ENCODE measurements at places on chromosomes 7 and 10. TPM values are rescaled to one million over a fixed set of nuclear protein-coding genes. Genes with fewer than 3 reads are reported as not detected.
A peak's percentile ranks its signal among the peaks of the same experiment; 100 is the strongest.

GRCh38 chr10:29254123-29255046 is 34.5 kb upstream of the LYZL1 start:
- H3K27ac ChIP-seq, result no peak overlapping the region
- no peaks in the 10 kb centered on the region for H3K4me1 ChIP-seq
- no peak overlapping the region for H3K4me3 ChIP-seq
- DNase-seq, result no peak
- H3K27me3 ChIP-seq, result no peaks in the 10 kb centered on the region
- H3K36me3 ChIP-seq, result no peaks in the 10 kb centered on the region

DNA sequence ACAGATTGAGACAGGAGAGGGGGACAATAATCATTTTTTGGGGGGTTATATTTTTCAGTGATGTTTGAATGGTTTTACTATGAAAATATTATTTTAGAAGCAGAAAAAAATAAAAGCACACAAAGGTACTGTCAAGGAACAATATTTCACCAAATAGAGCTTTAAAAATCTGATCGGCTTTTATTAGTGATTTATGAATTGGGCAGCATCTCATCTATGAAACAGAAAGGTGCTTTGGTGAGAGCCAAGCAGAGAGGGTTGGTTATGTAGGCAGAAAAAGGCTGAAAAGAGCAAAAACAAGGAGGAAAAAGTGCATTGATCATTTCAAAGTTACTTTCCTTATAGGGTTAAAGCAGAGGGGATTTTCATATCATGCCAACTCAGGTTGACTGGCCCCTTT is 26.4 kb upstream of the CPA2 start:
- H3K4me3 ChIP-seq, result no peak overlapping the region
- no peaks in the 10 kb centered on the region for H3K36me3 ChIP-seq
- no peak overlapping the region for H3K27ac ChIP-seq
- DNase-seq, result no peak
- no peaks in the 10 kb centered on the region for H3K27me3 ChIP-seq

GRCh38 chr7:38674513-38674912 is 43.3 kb upstream of the AMPH start:
- no peaks in the 10 kb centered on the region for H3K27me3 ChIP-seq
- H3K4me3 ChIP-seq, result no peak overlapping the region
- no peaks in the 10 kb centered on the region for H3K36me3 ChIP-seq
- DNase-seq, result no peak

- H3K4me3 ChIP-seq, result peak overlapping the region; percentile 53
- no peaks in the 10 kb centered on the region for H3K36me3 ChIP-seq
- no peaks in the 10 kb centered on the region for H3K27me3 ChIP-seq
- no peak for DNase-seq
- peak overlapping the region; percentile 91 for H3K27ac ChIP-seq
Measured at GRCh38 chr7:22561895-22562593, 62.1 kb upstream of the STEAP1B start.

- H3K27me3 ChIP-seq, result no peaks in the 10 kb centered on the region
- H3K4me1 ChIP-seq, result peaks cover 4% of the 10 kb centered on the region
- no peaks in the 10 kb centered on the region for H3K36me3 ChIP-seq
- H3K27ac ChIP-seq, result no peak overlapping the region
Measured at GRCh38 chr10:78286186-78286585, 252.5 kb downstream of the RPS24 start.

GRCh38 chr10:22315455-22316285 is 518 bp upstream of the COMMD3 start:
- no peaks in the 10 kb centered on the region for H3K36me3 ChIP-seq
- peak overlapping the region; percentile 84 for H3K4me3 ChIP-seq
- H3K4me1 ChIP-seq, result no peaks in the 10 kb centered on the region
- no peak overlapping the region for H3K27ac ChIP-seq
- peaks cover 33% of the 10 kb centered on the region for H3K27me3 ChIP-seq

DNA sequence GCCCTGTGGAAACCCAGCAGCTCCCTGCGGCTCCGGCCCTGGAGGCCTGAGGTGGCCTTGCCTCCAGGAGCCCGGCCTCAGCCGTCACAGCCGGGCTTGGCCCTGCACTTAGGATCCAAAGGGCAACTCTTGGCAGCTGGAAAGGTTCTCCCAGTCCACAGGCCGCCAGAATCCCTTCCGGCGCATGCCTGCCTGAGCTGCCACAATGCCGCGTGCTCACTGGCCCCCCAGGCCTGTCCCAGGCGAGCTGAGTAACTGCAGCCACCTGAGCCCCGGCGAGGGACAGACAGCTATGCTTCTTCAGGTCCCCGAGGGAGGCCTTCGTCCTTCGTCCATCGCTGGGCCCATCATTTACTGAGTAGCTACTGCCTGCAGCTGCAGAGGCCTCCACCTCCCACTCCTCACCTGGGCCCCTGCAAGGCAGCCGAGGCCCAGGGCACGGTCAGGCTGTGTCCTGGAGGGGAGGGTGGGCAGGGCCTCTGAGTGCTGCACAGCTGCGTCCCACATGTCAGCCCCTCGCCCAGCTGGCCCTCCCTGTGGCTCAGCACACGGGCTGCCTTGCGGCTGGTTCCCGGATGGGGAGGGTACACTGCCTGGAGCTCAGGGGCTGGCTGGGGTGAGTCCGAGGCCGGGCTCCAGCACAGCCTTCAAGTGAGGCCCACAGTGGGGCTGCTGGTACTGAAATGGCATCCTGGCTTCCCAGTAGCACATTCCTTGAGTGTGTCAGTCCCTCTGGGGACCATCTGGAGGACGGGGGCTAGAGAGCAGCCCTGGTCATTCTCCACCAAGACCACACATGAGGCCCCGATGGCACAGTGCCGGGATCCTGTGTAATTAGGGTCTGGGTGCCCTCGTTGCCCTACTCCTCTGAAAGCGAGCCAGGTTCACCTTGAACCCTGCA is 172.5 kb downstream of the ELFN1 start:
- H3K36me3 ChIP-seq, result no peaks in the 10 kb centered on the region
- H3K27me3 ChIP-seq, result no peaks in the 10 kb centered on the region
- DNase-seq, result no peak
- no peak overlapping the region for H3K27ac ChIP-seq
- no peak overlapping the region for H3K4me3 ChIP-seq

GRCh38 chr10:4291990-4292389 is 507.0 kb upstream of the KLF6 start:
- peaks cover 3% of the 10 kb centered on the region for H3K4me1 ChIP-seq
- H3K4me3 ChIP-seq, result no peak overlapping the region
- H3K27ac ChIP-seq, result no peak overlapping the region
- H3K27me3 ChIP-seq, result no peaks in the 10 kb centered on the region
- no peak for DNase-seq

- H3K27ac ChIP-seq, result no peak overlapping the region
- peaks cover 100% of the 10 kb centered on the region for H3K27me3 ChIP-seq
- DNase-seq, result peak; percentile 62
- no peaks in the 10 kb centered on the region for H3K36me3 ChIP-seq
Measured at GRCh38 chr7:155375337-155376277, 77.9 kb downstream of the INSIG1 start.

DNA sequence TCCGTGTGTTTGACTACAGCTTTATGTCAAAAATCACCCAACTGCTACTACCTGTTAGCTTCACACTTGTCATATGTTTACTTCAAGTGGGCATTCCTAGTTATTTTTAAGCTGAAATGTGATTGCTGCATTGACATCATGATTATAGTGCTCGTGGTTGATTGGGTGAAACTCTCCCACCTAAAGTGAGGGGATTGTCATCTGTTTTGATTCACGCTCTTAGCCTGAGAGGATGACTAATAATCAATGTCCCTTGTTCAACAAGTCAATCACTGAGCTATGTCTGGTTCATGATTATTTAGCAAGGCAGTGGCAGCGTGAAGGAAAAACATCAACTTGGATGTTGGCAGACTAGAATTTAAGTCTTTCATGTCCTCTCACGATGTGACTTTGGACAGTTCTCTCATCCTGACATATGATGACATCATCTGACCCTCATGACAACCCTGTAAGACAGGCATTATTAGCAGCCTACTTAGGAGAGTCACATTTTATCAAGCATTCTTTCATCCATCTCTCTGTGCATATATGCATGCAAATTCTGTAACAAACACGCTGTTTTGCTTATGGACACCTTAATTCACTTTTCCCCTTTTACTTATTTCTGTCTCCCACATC is 352.6 kb upstream of the ZMIZ1 start:
- H3K27ac ChIP-seq, result no peak overlapping the region
- no peak for DNase-seq
- H3K27me3 ChIP-seq, result no peaks in the 10 kb centered on the region
- H3K4me1 ChIP-seq, result 0 out of 2 replicates have a peak, but pooled peaks cover 4% of the 10 kb centered on the region
- no peaks in the 10 kb centered on the region for H3K36me3 ChIP-seq

DNA sequence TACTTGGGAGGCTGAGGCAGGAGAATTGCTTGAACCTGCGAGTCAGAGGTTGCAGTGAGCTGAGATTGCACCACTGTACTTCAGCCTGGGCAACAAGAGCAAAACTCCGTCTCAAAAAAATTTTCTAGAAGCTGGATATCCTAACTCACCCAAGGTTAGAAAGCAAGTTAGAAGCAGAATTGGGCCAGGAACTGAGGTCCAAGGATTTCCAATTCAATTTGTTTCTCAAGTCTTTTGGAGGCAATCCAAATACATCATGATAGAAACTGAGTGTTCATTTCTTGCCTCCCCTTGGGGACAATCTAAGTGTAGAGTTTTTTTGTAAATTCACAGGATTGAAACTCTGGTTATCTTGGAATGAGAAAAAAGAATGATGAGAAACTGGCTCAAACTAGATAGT is 45.5 kb downstream of the LAMB1 start:
- no peaks in the 10 kb centered on the region for H3K27me3 ChIP-seq
- DNase-seq, result no peak
- no peak overlapping the region for H3K27ac ChIP-seq
- no peak overlapping the region for H3K4me3 ChIP-seq

DNA sequence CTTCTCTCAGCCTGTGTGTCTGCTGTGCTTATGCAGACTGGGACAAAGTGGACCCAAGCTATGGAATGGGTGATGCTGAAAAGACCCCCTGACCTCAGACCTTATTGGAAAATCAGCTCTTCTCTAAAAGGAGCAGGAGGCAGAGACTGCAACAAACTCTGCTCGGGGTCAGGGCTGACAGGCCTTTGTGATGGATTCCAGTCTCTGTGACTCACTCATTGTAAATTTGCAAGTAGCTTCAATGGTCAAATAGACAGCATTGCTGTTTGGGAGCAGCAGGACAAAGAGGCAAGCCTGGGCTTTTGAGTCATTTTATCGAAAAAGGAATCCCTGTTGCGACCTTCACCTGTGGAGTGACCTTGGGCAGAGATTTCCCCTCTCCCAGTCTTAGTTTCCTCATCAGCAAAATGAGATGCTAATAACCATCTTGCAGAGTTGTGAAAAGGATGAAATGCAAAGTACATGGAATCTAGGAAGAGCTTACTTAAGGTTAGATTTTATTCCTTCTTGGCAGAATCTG is 26.1 kb upstream of the GPR26 start:
- peaks cover 17% of the 10 kb centered on the region for H3K4me1 ChIP-seq
- H3K4me3 ChIP-seq, result no peak overlapping the region
- peak; percentile 74 for DNase-seq
- H3K27me3 ChIP-seq, result no peaks in the 10 kb centered on the region

HSPA14 gene
- 38.5 TPM for total RNA-seq

ASB10 gene
- not detected for total RNA-seq

LEP gene
- not detected for total RNA-seq

UPK3BL2 gene
- total RNA-seq, result 4.6 TPM

AGMO gene
- 0.83 TPM for total RNA-seq

MYH16 gene
- total RNA-seq, result not detected
